SJSA1 (cell line): ENCODE measurements at places on chromosomes 4 and X. TPM values are rescaled to one million over a fixed set of nuclear protein-coding genes. Genes with fewer than 3 reads are reported as not detected.
A peak's percentile ranks its signal among the peaks of the same experiment; 100 is the strongest.

GRCh38 chrX:49171752-49172279, at the start of gene PLP2:
Gene PLP2 (plus strand): TSS chrX:49171898. CDS start chrX:49172001, 103 bp downstream.
- H3K27ac ChIP-seq, result peak within 1 kb of the TSS; percentile 78
- peaks cover 12% of the 10 kb centered on the region for H3K4me1 ChIP-seq
- peak within 1 kb of the TSS; percentile 69 for H3K4me3 ChIP-seq
- DNase-seq, result peak; percentile 66
- peaks cover 43% of the 10 kb centered on the region for H3K36me3 ChIP-seq

DNA sequence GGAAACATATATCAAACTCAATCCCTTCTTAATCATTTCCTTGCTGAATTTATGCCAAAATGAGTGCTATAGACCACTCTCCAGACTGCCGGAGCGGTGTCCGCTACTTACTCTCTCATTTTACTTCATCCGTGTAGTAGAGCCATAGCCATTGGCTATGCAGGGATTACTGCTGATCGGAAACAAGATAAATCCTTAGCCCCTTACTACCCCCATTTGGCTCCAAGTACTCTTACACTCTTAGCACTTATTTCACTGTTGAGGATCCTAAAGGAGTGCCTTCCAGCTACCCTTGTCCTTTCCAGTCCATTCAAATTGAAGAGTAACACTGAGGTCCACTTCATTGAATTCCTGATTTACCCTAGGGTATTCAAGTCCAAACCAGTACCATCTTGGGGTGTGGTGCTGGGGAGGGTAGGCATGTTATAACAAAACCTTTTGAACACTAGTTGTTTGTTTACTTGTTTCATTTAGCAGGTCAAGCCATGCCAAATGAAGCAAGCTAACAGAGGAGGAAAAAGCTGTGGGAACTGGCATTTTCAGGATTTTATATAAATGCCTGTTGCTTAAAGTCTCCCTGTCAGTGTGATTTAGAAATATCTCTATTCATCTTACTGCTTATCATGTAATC, 715.1 kb downstream of the FSTL5 start:
- DNase-seq, result no peak
- no peak overlapping the region for H3K27ac ChIP-seq
- H3K27me3 ChIP-seq, result no peaks in the 10 kb centered on the region
- no peak overlapping the region for H3K4me3 ChIP-seq

GRCh38 chr4:123554801-123555232, 158.2 kb downstream of the SPRY1 start:
- no peak for DNase-seq
- no peaks in the 10 kb centered on the region for H3K27me3 ChIP-seq
- H3K4me3 ChIP-seq, result no peak overlapping the region
- H3K36me3 ChIP-seq, result no peaks in the 10 kb centered on the region
- peaks cover 16% of the 10 kb centered on the region for H3K4me1 ChIP-seq

UGT2B17 gene
- total RNA-seq, result 0.08 TPM in 1 of 2 replicates, not detected in the other

GRCh38 chr4:98521486-98521885, 136.9 kb downstream of the TSPAN5 start:
- H3K4me3 ChIP-seq, result no peak overlapping the region
- no peak for DNase-seq
- no peaks in the 10 kb centered on the region for H3K36me3 ChIP-seq
- peaks cover 79% of the 10 kb centered on the region for H3K4me1 ChIP-seq
- no peaks in the 10 kb centered on the region for H3K27me3 ChIP-seq
- H3K27ac ChIP-seq, result peak overlapping the region; percentile 82

GRCh38 chr4:42615131-42615763, 41.7 kb downstream of the ATP8A1 start:
- H3K36me3 ChIP-seq, result no peaks in the 10 kb centered on the region
- H3K27me3 ChIP-seq, result no peaks in the 10 kb centered on the region
- DNase-seq, result no peak
- H3K4me1 ChIP-seq, result no peaks in the 10 kb centered on the region
- no peak overlapping the region for H3K27ac ChIP-seq

DNA sequence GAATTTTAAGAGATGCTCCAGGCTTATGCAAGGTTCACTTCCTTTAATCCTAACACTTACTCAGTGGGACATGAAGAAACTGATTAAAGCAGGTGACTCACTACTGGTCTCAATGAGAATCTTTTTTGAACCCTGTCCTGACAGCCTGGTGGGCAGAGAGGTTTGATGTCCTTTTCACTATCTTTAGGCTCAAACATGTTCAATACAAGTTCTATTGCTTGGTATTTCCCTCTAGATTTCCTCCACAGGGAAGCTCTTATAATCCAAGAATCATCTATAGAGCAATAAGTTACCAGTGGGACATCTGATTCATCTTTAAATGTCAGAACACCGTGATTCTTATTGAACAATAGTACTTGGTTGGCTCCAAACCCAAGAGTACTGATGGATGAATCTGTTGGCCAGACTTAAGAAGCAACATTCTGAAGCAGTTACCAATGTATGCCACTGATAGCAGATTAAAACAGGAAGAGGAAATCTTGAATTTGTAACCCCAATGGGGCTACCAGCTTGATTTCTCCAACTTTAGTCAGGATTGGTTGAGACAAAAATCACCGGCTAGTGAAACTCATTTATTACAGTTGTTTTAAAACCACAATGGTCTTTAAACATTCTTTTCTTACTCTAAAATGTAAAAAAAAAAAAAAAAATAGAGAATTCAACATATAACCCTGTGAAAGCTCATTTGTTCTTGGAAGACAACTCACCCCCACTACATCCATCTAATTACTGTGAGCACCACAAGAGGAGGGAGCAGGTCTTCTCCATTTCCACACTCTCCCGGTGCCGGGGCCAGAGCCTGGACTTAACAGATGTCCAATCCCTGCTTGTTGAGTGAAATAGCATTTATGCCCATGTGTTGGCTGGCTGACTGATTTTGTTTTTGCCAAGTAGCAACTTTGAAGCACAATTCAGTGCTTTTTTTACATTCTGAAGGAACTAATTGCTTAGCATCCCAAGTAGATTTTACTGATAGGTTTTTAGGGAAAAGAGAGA, 43.3 kb downstream of the FGFBP1 start:
- no peaks in the 10 kb centered on the region for H3K36me3 ChIP-seq
- H3K4me3 ChIP-seq, result no peak overlapping the region
- no peak for DNase-seq
- H3K4me1 ChIP-seq, result peaks cover 14% of the 10 kb centered on the region

S100G gene
- not detected in 2 replicates for total RNA-seq

DNA sequence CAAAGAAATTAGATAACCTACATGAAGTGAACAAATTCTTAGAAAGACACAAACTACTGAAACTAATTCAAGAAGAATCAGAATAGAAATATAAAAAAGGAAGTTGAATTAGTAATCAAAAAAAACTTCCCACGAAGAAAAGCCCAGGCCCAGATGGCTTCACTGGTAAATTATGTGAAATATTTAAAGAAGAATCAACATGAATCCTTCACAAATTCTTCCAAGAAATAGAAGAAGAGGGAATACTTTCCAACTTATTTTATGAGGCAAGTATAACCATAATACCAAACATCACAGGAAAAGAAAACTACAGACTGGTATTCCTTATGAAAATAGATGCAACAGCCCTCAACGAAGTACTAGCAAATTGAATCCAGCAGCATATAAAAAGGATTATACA, 30.7 kb downstream of the MOSPD2 start:
- no peak overlapping the region for H3K4me3 ChIP-seq
- no peak overlapping the region for H3K27ac ChIP-seq
- no peaks in the 10 kb centered on the region for H3K27me3 ChIP-seq
